ENCODE measurements at places on chromosomes 5 and 9.
A peak's percentile ranks its signal among the peaks of the same experiment; 100 is the strongest.

GRCh38 chr5:160543395-160543794 lies 121.7 kb downstream of the PTTG1 start:
- DNase-seq: no peak

- no peak for DNase-seq
These were observed 188.3 kb downstream of the GRIA1 start for GRCh38 chr5:153678617-153679329.

- DNase-seq: peak; percentile 74
These were observed at the start of gene ARL14EPL for GRCh38 chr5:116032094-116032517. TSS of gene ARL14EPL (plus strand) at chr5:116032472. CDS start at chr5:116051466, 18,994 bp downstream.

DNA sequence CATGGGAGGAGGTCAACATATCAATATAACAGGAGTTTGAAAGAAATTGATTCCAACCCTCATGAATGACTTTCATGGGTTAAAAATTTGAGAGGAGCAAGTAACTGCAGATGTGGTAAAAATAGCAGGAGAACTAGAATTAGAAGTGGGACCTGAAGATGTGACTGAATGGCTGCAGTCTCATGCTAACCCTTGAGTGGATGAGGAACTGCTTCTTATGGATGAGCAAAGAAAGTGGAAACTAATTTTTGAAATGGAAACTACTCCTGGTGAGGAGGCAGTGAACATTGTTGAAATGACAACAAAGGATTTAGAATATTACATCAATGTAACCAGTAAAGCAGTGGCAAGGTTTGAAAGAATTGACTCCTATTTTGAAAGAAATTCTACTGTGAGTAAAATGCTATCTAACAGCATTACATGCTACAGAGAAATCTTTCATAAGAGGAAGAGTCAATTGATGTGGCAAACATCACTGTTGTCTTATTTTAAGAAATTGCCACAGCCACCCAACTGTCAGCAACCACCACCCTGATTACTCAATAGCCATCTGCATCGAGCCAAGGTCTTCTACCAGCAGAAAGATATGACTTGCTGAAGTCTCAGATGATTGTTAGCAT lies 1683.2 kb downstream of the MAT2B start:
- no peak for DNase-seq

DNA sequence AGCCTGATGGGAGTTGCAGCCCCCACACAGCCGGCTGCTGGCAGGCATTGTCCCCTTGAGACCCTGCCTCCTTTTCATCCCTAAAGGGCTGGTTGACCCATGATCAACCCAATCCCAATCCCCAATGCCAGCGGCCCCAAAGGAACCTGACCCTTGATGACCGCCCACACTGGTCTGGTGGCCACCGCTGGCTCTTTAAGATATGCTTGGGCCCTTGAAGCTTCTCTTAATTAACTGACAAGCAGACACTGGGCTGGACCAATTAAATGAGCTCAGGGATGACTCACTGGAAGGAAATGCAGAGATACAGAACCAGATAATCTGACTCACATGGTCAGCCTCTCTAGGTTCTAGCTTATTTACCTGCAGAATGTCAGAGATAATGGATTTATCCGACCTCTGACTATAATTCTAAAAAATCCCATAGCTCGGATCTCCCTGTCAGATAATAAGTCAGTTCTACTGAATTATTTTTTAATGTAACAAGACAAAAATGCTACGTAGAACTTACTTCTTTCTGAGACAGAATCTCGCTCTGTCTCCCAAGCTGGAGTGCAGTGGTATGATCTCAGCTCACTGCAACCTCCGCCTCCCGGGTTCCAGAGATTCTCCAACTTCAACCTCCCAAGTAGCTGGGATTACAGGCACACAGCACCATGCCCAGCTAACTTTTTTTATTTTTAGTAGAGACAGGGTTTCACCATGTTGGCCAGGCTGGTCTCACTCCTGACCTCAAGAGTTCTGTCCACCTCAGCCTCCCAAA lies 11.1 kb upstream of the MLANA start:
- no peak for DNase-seq

GRCh38 chr5:45094876-45095440 lies 286.2 kb downstream of the MRPS30 start:
- DNase-seq: no peak

DNA sequence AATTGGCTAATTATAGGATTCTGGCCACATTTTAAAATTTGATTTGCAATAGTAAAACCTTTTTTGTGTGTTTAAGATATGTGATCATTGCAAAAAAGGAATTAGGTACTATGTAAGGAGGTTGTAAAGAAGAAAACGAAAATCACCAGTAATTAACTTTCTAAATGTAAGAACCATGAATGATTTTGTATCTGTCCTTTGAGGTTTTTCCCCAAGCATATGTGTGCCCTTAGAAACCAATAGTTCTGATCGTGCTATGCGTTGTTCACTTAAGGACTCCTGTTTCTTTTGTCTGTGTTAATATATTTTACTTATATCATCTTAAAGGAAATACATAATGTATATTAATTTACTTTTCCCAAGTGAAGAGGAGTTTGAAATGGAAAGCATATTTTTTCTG lies 410.2 kb downstream of the PSAT1 start:
- no peak for DNase-seq

GRCh38 chr9:77756449-77756848 lies 108.3 kb upstream of the GNA14 start:
- DNase-seq: no peak

DNA sequence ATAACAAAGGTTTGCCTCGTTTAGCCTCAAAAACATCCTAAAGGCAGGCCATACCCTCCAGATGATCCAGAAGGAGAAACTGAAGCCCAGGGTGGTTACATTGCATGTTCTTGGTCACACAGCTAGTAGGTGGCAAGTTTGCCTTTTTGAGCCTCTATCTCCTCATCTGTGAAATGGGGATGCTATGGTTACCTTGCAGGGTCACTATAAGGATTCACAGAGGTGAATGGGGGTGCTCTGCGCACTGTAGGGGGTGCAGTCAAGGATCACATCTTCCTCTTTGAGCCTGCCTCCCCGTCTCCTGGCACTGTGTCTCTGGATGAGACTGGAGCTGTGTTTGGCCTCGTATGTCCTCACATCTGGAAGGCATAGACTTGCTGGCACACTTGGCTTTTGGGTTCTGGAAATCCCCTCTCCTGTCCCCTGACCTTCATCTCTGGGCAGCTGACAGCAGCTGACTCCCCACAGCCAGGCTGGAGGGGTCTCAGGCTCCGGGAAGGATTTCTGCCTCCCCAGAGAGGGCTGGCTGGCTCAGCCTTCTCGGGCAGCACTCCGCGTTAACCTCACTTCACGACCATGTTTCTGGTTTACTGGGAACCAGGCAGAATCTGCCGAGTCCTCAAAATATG lies 167.7 kb downstream of the RGS3 start:
- DNase-seq: no peak

GRCh38 chr9:129752900-129753729 lies at the start of gene PTGES:
TSS of gene PTGES (minus strand) at chr9:129753042. CDS start at chr9:129753012, 30 bp downstream.
- DNase-seq: peak; percentile 74

DNA sequence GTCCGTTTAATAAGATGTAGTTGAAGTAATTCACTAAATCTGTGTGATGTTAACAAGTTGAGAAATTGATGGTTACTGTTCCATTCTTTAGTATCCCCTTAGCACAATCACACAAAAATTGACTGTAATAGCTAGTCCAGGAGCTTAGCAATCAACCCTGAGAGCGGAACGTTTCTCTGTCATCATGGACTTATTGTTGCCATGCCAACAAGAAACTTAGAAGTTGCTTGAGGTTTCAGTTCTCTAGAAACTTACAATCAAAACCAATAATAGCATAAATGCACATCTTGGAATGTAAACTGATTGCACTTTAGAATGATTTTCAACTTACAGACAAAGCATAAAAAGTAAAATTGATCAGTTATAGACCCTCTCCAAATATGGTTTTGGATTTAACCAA lies 125.4 kb upstream of the ANKH start:
- DNase-seq: no peak

DNA sequence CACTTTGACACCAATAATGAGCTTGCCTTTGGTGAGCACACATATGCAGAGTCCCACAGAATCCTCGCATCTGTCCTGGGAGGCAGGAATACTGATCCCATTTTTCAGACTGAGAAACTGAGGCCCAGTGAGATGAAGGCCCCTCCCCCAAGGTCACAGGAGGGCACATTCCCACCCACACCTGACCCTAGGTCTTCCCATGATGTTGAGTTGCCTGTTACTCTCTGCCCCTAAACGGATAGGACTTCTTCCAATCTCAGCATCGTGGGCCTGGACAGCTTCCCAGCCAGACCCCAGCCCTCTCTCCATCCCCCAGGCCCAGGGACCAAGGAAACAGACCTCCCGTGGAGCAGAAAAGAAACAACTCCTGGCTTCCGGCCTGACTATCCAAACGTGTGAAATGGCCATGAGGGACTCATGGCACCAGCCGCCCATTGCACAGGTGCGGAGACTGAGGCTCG lies 877 bp downstream of the SH3GLB2 start:
- peak; percentile 13 for DNase-seq

- DNase-seq: no peak
These were observed 150.6 kb upstream of the IQGAP2 start for GRCh38 chr5:76252437-76252836.

GRCh38 chr9:120713257-120714087 lies 798 bp downstream of the MEGF9 start:
- no peak for DNase-seq

DNA sequence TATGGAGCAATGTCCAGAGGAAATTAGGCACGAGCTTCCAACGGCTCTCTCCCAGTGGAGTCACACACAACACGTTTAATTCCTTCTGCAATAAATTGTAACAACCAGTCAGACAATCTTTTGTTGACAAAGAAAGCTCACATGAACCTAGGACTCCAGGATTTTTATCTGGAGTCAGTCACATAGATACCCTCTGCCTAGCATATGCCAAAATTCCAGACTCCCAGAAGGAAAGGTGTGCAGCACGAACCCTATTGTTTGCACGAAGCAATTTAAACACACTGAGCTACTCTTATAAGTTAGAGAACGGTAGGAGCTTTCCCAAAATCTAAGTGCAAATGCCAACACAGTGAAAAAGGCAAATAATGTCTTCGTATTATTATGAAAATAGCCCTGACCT lies 67.1 kb downstream of the TEX10 start:
- no peak for DNase-seq

- no peak for DNase-seq
These were observed 1446.2 kb downstream of the MAT2B start for GRCh38 chr5:164951570-164951969.

DNA sequence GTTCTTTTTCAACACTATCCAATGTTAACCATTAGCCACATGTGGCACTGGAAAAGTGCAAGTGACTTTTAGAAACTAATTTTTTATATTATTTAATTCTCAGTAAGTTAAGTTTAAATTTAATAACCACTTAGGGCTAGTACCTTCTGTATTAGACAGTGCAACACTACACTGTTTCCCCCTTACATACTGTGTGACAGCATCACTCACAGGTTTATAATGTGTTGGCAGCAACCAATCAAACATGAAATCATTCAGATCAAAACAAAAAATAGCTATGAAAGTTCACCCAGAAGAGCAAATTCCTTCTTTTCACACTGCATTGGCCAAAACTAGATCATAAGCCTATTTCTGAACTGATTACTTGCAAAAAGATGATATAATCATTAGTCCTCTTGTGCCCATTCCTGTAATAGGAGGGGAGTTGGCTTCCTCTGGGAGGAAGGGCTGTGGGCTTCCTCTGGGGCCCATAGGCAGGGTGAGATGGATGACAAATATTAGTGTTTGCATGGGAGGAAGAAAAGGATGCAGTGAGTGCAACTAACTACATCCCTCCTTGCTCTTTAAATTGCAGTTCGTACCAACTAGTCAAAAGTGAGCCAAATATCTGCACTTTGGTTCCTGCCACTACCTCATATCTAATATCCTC lies 708.1 kb upstream of the RGMB start:
- no peak for DNase-seq

DNA sequence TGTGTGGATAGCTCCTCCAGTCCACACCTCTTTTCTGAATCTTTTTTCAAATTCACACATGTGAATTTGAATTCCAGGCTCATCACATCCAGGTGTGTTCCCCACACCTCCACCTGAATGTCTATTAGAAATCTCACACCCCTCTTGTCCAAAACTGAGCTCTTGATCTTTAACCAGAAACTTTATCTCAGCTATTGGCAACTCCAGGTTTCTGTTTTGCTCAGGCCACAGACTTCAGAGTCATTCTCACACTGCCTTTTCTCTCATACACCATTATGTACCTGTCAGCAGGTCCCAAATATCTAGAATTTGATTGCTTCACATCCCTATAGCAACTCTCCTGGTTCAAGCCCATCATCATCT lies 11.6 kb downstream of the NIPSNAP3B start:
- no peak for DNase-seq

GRCh38 chr9:83220730-83221129 lies 157.8 kb upstream of the RASEF start:
- DNase-seq: peak; percentile 72

DNA sequence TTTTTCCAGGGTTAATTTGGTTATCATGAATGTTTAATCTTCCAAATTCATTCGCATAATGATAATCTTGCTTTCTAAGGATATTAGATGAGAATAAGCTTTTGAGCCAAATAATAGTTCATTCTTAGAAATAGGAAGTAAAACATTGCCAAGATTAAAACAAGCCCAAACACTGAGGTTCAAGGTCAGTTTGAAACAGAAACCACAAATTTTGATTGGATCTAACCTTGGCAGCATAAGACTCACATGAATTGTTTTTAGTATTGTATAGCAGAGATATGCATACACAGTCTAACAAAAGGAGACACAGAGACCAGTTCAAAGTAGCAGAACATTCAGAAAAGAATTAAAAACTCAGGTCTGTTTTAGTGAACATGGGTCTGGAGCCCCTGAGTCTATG lies 43.4 kb upstream of the VCAN start:
- no peak for DNase-seq

- no peak for DNase-seq
These were observed 111.3 kb downstream of the DAPK1 start for GRCh38 chr9:87609002-87609401.

GRCh38 chr9:114774524-114774923 lies 31.3 kb downstream of the TNFSF15 start:
- no peak for DNase-seq

GRCh38 chr9:136225366-136225747 lies 20.3 kb downstream of the QSOX2 start:
- DNase-seq: no peak

GRCh38 chr5:41648996-41649395 lies 138.6 kb upstream of the PLCXD3 start:
- no peak for DNase-seq

DNA sequence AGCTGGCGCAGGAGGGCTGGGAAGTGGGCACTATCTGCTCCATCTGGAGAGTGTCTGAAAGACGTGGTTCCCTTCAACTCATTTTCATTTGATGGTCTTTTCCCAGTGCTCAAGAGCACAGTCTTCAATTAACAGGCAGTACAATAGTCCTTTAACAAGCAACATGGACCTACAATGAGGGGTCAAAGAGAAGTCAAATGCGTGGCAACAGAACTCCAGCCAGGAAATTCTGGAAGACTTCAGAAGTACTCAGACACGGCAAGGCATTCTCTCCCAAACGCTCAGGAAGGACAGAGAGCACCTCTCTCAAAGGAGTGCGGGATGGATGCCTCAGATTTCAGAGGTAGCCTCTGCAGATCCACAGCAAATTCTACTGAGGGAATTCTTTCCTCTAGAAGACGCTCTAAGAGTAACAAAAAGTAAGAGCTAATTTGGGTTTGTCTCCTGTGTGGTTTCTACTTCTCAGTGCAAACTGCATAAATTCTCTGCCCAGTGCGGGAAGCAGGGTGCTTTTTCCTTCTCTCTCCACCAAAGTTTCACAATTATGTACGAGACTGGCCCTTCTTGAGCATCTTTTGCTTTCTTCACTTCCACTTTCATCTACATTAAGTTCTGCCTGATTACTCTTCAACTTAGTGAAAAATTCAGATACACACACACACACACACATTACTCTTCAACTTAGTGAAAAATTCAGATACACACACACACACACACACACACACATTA lies 56.4 kb downstream of the LHFPL2 start:
- no peak for DNase-seq

All from ACHN (cell line).